ENCODE measurements at places on chromosomes 5 and 9. TPM values are rescaled to one million over a fixed set of nuclear protein-coding genes. Genes with fewer than 3 reads are reported as not detected.
A peak's percentile ranks its signal among the peaks of the same experiment; 100 is the strongest.

DNA sequence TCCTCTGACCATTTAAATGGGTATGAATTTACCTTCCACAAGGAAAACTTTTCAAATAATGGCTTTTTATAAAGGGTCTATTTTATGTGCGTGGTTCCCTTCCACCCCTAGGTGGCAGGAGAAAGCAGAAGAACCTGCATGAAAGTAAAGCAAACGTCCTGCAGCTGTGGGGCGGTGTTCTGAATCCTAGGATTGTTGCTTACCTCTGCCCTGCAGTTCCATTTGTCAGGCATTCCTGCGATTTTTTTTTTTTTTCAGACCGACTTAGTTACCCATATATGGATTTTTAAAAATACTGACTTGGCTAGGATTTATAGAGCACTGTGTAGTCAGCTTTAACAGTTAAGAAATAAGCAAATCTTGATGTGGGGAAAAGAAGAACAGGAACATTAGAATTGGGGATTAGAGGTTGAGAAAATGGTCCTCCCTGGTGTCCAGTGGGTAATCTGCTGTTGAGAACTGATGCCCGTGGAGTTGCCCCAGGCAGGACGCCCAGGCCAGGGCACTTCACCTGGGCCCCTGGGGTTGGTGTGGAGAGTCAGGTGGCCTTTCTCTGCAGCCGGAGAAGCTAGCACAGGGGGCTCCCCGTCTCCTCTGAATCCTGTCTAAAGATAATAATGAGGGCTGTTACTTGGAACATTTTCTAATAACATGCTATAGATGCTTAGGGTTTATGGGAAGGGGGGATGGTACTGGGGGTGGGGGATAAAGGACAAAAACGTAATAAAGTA lies 30.4 kb upstream of the LTC4S start:
- H3K27ac ChIP-seq, result peak overlapping the region; percentile 55
- H3K4me3 ChIP-seq, result no peak overlapping the region
- peaks cover 25% of the 10 kb centered on the region for H3K4me1 ChIP-seq
- no peaks in the 10 kb centered on the region for H3K27me3 ChIP-seq
- H3K36me3 ChIP-seq, result no peaks in the 10 kb centered on the region

DNA sequence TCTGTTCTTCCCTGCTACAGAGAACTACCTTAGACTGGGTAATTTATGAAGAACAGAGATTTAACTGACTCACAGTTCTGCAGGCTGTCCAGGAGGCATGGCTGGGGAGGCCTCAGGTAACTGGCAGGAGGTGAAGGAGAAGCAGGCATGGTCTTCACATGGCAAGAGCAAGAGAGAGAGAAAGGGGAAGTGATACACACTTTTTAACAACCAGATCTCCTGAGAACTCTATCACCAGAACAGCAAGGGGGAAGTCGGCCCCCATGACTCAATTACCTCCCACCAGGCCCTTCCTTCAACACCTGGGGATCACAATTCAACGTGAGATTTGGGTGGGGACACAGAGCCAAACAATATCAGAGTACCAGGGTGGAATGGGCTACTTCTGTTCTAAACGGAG lies 766.8 kb downstream of the TLE1 start:
- no peak for DNase-seq
- H3K27ac ChIP-seq, result no peak overlapping the region
- no peaks in the 10 kb centered on the region for H3K27me3 ChIP-seq
- H3K4me1 ChIP-seq, result no peaks in the 10 kb centered on the region
- no peak overlapping the region for H3K4me3 ChIP-seq

- H3K27me3 ChIP-seq, result no peaks in the 10 kb centered on the region
- no peaks in the 10 kb centered on the region for H3K36me3 ChIP-seq
- no peak for DNase-seq
- H3K27ac ChIP-seq, result peak overlapping the region; percentile 90
Observed at GRCh38 chr9:95049761-95050160, 267.7 kb downstream of the FANCC start.

SNCAIP gene
- polyA plus RNA-seq, result 17.4 TPM

NEUROG1 gene
- polyA plus RNA-seq, result not detected

- H3K4me3 ChIP-seq, result no peak overlapping the region
- H3K27me3 ChIP-seq, result no peaks in the 10 kb centered on the region
- no peaks in the 10 kb centered on the region for H3K36me3 ChIP-seq
- no peak for DNase-seq
Observed at GRCh38 chr5:16534280-16534679, 68.7 kb upstream of the ZNF622 start.

GRCh38 chr5:134209477-134210245 lies 16.2 kb downstream of the PPP2CA start:
- H3K4me1 ChIP-seq, result peaks cover 58% of the 10 kb centered on the region
- no peak for DNase-seq
- no peaks in the 10 kb centered on the region for H3K27me3 ChIP-seq

- DNase-seq, result no peak
- peak overlapping the region; percentile 31 for H3K4me3 ChIP-seq
- no peaks in the 10 kb centered on the region for H3K36me3 ChIP-seq
- H3K27ac ChIP-seq, result no peak overlapping the region
- H3K27me3 ChIP-seq, result peaks cover 98% of the 10 kb centered on the region
Observed at GRCh38 chr9:124010665-124011321, 775 bp upstream of the LHX2 start.

DNA sequence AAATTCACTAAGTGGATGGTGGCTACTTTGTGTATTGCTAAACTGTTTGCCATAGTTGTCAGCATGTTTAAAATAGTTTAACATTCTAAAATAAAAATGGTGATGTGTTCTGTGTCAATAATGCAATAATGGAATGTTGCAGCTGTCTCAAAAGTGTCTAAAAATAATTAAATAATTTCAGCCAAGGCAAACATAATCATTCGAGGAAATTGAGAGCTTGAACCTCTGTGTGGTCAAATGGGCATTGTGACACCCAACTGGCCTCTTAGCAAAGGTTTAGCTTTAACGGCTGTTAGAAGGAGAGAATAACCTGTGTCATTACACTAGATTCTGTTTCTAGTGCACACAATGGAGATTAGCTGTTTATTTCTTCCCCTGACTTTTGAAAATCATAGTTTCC lies 278.5 kb downstream of the TMEM167A start:
- H3K27ac ChIP-seq, result no peak overlapping the region
- no peaks in the 10 kb centered on the region for H3K36me3 ChIP-seq
- H3K27me3 ChIP-seq, result no peaks in the 10 kb centered on the region
- no peaks in the 10 kb centered on the region for H3K4me1 ChIP-seq
- DNase-seq, result no peak
